Stimulated activated CD4-positive, alpha-beta T cell treated with anti-CD3 and anti-CD28 coated beads, Interleukin-1b, Interleukin-23, amount 100 ng/mL, for 1 hour (primary cell): ENCODE measurements at places on chromosomes 16 and 17.

GRCh38 chr16:64445649-64446048, 676.2 kb downstream of the CDH11 start:
- no peak for DNase-seq

GRCh38 chr17:11326492-11326891, 85.5 kb downstream of the SHISA6 start:
- no peak for DNase-seq

- DNase-seq, result no peak
Measured at GRCh38 chr17:63524051-63524450, 893 bp downstream of the KCNH6 start.

GRCh38 chr17:4566785-4567184, 6.4 kb upstream of the GGT6 start:
- DNase-seq, result no peak

GRCh38 chr16:50705436-50706110, 12.2 kb downstream of the NOD2 start:
- no peak for DNase-seq

GRCh38 chr17:15900871-15901270, 44.1 kb upstream of the ADORA2B start:
- no peak for DNase-seq

- no peak for DNase-seq
Measured at GRCh38 chr16:68902003-68902968, 59.0 kb downstream of the TANGO6 start.

DNA sequence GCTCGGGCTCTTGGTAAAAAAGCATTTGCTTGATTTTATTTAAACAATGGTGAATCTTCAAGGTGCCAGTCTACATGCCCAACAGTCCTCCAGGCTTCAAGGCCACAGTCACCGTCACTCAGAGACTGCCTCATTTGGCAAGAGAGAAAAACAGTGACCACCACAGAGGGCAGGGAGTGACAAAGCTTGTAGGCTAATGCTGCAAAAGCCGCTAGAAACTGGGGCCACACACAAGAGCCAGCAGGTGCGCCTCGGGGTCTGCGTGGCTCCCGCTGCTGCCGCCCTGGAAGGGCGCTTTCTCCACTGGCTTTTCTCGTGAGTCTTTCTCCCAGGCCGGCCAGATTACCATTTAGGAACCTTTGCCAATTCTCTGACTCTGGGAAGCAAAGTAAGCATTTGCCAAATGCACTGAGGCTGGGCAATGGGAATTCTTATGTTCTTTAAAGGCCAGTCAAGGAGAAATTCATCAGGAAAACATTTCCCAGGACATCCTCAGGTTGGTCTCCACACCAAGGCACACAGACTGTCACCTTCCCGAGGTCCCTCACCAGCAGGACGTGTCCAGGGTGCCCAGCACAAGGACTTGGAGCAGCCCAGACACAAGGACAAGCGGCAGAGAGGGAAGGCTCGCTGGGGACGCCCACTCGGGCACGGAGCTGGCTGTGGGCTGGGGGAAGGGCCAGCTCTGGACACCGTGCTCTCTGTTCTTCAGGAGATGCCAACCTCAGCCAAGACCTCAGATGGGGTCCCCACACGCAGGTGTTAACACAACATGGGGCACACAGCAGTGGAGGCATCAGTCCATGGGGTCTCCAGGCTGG, 12.5 kb upstream of the C16orf95 start:
- no peak for DNase-seq

DNA sequence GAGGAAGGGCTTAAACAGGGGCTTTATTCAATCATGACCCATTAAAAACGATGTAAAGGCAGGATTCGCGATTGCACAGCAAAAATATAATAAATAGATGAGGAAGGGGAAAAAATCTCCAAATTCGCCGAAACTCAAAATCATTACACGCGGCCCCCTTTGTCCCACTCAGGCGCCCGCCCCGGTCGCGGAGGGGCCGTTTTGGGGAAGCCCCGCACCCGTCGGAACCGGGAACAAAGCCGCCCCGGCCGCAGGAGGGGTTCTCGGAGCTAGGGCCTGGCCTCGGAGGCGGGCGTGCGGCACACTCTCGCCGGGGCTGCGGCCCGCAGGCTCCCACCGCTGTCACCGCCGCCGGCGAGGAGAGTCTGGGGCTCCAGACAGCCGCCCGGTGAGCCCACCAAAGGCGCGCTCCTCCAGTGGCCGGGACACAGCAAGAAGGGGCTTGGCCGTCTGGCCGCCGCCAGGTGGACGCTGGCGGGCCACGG, 521 bp downstream of the C16orf87 start:
- no peak for DNase-seq

GRCh38 chr17:4562015-4562969, 1.9 kb upstream of the GGT6 start:
- no peak for DNase-seq

DNA sequence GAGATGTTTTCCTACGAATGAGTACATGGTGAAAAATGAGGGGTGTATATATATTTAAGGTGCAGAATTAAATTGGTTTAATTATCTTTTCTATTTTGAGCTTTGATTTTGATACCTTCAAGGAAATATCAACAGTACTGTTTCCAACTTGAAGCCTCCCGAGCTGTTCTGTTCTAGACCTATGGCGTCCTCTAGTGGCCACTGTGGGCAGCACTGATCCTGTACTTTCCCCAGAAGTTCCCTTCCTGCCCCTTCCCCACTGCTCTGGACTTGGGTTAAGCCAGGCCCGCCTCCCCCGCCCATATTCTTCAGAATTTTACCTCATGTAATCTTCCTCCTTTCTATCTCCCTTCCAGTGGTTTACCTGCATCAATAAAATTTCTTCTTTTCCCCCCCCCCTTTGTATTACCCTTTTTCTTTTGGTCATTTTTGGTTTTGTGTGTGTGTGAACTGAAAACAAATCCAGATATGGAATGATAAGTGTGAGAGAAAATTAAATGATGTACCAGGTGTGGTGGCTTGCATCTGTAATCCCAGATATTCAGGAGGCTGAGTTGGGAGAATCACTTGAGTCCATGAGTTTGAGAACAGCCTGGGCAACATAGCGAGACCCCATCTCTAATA, 1643.5 kb downstream of the TP53TG3F start:
- DNase-seq, result no peak

DNA sequence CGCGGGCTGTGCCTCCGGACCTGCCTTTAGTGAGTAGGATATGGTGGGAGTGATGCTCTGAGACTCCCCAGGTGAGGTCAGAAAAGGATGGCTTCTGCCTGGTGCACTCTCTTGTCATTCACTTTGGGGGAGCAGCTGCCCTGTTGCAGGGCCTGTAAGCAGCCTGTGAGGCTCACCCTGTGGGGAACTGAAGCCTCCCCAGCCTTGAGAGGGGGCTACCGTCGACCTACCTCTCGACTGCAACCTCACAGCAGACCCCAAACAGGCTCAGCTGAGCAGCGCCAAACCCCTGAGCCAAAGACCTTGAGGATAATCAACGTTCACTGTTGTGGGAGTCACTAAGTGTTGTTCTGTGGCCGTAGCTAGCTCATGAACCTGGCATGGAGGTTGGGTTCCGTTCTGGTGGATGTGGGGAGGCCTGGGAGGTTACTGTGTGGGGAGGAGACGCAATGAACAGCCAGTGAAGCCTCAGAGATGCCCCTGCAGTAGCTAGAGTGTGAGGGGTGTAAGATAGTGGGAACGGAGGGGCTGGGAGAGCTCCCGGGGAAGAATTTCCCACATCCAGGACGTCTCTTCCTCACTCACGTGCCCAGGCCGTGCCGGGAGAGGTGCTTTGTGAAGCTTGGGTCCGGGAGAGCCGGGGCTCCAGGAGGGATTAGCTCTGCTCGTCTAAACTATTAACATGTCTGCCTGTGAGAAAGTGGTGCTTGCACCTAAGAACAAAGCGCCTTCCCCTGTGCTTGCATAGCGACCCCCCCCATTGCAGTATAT, 38.8 kb downstream of the METRNL start:
- DNase-seq, result no peak

DNA sequence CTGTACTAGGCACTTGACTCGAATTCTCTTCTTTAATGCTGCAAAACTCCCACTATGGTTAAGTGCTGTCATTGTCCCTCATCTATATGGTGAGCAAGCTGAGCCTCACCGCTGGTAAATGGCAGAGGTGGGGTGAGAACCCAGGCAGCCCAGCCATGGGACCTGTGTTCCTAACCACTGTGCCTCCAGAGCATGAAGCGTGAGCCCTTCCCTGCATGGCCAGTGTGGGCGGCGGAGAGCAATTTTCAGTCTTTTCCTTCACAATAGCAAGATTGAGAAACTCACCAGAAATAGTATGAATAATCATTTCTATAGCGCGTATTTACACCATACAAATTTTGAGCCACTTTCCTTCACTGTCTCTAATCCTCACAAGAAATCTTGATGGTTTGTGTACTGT, 9.2 kb downstream of the BFAR start:
- DNase-seq, result no peak

DNA sequence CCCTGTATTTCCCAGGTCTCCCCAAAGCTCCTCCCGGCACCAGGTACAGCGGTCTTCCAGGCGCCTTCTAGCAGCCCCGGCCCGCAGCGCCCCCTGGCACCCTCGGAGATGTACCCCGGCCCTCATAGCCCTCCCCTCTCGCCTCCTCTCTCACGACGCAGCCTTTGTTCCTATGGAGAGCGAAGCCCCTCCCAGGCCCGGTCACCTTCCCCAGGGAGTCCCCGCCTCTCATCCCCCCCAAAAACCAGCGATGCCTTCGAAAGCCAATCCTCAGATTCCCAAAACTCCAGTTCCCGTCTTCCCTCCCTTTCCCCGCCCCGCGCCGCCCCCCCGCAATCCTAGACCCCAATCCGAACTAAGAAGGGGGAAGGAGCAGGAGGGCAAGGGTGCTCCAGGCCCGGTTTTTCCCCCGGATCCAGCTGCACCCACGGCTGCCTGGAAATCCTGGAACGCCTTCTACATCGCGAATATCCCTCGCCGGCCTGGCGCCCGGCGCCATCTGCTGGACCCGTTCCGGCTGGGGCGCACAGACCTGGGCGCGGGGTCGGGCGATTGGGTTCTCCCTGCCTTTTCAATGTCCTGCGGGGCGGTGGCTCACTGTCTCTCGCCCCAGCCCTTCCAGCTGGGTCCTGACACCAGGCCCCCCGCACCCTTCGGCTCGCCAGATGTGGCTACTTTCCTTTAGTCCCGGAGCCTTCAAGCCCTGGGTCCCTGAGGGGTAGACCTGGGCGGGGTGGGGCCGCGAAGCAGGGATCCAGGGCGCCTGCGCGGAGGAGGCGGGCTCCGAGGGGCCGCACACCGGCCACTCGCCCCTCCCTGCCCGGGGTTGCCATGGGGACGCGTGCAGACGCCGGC, at the start of gene DNAH2:
TSS of gene DNAH2 (plus strand) at position 844 of the 855 bp plus-strand sequence. CDS start 1,991 bp downstream, outside the sequence.
- no peak for DNase-seq

GRCh38 chr17:77907497-77908461, 50.7 kb upstream of the TNRC6C start:
- no peak for DNase-seq

GRCh38 chr16:4290236-4290830, 17.5 kb upstream of the TFAP4 start:
- DNase-seq, result no peak

DNA sequence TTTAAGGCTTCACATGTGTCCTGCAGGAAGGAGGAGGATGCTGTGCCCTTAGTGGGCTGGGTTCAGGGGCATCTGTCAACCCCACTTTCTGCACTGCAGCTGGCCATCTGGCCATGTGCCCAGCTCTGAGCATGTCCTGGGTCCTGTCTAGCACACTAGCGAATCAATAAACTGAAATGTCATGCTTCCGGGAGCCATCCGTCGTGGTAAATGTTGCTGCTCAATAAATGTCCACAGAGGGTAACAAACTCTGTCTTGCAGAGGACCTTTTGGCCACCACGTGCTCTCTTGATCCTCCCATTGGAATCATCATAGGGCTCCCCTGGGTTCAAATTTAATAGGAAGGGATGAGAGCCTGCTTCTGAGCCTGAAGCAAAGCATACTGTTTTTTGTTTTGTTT, 168.6 kb upstream of the PIRT start:
- DNase-seq, result no peak
